ENCODE measurements at places on chromosomes 2 and 18.

- DNase-seq = no peak
Observed at GRCh38 chr18:68543344-68543743, 171.6 kb downstream of the TMX3 start.

DNA sequence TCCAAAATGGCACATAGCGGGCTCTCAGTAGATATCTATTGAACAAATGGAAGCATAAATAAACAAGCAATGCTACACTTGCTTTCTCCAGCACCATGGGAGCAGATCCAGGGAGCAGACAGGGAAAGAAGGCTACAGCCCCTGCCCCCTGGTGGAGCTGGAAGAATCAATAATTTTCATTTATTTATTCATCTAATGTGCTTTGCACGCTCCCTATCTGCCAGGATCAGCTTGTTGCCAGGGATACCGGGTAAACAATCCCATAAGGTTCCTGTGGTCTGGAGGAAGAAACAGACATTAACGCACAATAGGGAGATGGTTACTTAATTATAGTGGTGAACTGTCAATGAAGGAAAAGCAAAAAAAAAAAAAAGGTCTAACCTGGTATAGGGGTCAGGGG lies 40.1 kb upstream of the CLASP1 start:
- no peak for DNase-seq

DNA sequence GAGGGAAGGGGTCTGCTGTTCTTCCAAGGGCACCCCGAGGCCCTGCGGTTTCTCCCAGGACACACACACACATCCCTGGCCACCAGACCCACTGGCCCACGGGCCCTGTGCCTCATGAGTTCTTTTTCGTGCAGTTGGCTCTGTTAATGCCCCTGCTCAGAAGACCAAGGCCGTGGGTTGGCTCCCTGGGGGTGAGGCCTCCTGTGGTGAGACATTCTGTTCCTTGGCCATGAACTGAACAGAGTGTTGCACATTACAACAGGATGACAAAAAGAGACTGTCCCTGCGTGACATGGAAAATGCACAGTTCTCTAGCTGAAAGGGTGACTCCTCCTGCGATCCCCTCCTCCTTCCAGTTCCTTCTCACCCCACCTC lies 30.7 kb downstream of the SH2D6 start:
- DNase-seq = no peak

DNA sequence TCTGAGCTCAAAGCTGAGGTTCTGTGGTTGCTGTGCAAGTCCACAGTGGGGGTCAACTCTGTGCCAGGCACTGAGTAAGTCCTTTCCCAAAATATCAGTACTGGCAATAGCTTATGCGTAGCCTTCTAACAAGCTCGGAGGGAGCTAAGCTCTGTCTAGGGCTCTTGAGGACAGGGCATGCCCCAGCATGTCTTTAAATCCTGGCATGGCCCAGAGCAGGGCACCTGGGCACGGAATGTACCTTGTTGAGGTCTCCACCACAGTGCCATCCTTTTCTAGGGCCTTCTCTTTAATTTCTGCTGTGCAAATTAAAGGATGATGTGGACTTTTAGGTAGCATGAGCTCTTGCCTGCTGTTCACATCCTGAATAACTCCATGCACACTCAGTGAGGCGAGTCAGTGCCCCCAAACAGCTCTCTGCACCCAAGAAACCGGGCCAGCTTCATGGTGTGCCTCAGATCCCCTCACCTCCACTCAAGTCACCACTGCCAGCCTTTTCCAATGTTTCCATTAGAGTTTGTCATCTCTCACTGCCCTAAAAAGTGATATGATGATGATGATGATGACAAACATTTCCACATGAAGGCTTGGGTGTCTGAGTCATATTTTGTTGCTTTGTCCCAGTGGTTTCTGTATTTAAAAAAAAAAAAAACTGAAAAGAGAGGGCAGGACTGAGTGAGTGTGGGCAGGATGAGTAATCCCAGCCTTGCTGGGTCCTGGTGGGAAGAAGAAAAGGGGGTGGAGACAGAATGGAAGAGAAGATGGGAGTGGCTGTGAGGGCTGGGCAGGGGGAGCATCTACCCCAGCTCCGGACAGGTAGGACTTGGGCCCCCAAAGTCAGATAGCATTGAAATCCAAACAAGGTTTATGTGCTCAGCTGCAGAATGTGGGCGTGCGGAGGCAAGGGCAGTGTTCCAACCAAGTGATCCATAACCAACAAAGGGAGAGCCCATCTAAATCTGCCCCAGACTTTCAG lies 78.9 kb downstream of the ZBTB7C start:
- DNase-seq = no peak

DNA sequence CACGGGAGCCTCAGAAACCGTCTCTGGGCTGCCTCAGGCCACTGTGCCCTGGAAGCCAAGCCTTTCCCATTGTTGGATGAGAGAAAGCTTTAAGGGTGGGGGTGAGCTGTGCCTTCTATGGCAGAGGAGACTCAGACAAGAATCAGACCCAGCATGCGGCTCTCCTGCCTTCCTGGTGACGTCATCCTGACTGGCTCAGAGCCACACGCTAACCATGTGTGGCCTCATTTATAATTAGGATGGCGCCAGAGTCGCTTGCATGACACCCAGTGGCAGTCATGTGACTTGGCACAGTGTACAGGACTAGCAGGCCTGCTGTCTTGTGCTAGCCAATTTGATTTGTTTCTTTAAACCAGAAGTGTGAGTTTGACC lies 99.1 kb downstream of the SH3BP4 start:
- peak; percentile 84 for DNase-seq

DNA sequence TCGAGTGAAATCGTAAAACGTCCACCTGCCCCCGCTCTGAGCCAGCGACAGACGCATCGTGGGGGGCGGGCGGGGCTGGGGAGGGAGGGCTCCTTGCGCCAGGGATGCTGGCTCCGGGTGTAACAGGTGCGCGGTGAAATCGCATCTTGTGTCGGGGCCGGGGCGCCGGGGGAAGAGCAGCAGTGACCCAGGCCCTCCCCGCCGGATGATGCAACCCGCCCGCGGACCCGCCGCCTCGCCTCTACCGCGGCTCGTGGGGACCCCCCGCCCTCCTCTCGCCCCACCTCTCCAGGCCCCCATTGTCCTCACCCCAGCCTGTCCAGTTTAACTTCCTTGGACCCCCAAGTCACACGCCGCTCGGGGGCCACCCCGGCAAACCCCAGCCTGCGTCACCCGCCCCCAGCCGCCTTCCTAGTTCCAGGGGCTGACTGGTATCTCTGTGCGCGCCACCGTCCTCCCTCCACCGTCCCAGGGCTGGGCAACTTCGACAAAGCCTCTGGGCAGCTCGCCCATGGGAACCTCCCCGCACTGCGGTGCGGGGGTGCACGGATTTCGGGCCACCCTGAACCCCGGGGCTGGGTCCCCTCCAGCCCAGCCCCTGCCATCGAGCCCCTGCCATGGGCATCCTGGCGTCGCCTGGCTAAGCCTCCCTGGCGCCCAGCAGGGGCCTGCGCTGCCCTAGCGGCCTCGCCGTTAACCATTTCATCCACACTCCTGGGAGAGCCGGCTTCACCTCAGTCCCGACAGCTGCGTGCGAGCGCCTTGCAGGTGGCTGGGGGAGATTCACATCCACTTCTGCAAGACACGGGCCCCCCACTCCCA lies 799 bp upstream of the KIF1A start:
- DNase-seq = no peak

DNA sequence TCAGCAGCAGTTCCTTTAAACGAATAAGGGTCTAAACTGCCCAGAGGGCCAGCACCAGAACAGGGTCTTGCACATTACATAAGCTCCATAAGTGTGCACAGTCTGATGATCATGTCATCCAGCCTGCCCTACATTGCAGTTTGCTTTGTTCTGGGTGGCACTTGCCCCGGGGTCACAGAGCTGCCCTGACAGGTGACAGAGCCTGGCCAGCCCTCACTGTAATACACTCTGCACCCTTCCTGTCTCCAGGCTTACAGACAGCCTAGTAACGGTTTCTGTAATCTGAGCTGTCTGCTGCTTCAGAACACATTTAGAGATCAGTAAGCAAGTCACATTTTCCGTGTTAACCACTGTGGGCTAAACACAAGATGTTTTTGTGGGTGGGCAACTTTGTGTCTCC lies 213.3 kb downstream of the FAM210A start:
- DNase-seq = peak; percentile 9

DNA sequence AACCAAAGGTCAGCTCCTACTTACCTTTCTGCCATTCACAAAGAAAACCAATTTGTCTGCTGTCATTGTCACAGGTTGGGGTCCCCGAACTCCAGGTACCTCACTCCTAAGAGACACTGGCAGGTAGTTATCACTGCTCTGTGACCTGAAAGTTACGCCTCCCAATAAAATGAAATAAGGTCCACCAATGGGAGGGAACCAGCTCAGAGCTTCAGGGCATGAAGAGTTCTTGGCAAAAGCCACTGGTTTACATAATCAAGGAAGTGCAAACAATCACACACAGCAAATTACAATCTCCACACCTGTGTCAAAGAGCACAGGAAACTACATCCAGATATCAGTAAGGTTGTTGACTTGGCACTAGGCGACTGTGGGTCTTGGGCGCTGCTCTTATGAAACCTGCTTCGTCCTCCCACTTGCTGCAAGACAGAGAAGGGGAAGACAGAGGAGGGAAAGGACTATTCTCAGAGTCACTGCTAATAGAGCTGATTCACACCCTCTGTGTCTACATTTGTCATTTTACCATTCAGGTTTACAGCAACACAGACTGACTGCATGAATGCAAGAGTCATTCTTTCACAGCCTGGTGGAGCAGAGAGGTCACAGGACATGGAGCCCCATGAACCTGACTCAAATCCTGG lies at the start of gene XDH:
Gene XDH (minus strand): TSS at position 142 of the 641 bp plus-strand sequence. CDS start 76 bp downstream, at position 66.
- DNase-seq = no peak

- no peak for DNase-seq
Observed at GRCh38 chr2:66553370-66553769, 118.4 kb downstream of the MEIS1 start.

DNA sequence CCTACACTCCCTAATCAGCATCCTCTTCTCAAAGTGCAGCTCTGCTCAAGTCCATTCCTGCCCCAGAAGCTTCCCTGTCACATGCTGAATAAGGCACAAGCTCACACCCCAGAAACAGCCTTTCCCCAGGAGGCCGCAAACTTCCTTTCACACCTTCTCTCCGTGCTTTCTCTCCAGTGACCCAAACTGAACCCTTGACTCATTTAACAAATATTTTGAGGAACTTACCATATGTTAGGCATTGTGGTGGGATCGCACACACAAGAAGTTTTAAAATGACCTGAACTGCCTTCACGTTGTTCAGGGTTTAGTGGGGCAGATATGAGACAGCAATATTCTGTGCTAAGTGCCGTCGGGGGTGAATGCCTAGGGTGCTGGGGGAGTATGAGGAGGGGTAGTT lies 161.3 kb downstream of the INSIG2 start:
- DNase-seq = peak; percentile 42

DNA sequence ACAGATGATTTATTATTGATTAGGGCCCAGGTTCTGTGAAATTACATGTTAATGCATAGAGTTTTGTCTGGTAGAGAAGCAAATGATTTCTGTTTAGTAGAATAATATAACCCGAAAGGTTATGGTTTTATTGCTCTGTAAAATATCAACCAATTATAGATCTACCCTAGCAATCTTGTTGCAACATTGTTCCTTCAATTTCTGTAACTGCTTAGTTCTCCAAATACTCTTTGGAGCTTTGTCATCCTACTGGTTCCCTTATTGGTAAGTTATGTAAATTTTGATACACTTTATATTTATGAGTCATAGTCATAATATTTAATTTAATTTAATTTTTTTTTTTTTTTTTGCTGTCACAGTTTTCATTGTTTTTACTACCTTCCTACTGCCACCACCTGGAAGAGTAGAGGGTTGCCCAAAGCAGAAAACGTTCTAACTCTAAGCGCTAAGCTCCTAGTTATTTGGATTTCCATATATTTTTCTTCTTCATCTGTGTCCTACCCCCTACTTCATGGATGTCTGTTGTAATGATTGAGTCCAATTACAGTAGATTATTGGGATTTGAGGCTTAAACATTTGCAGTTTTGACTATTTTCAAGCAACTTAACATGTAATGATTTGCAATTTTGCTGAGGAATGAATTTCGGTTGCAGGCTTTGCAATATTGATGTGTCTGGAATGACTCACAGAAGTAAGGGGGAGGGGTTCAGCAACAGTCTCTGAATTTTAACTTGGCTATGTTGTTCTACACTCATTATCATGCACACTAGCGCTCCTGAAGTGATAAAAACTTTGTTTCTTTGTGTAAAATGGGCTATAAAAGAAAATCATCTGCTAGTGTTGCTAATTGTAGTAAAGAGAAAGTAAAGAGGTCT lies 51.1 kb downstream of the NABP1 start:
- no peak for DNase-seq

DNA sequence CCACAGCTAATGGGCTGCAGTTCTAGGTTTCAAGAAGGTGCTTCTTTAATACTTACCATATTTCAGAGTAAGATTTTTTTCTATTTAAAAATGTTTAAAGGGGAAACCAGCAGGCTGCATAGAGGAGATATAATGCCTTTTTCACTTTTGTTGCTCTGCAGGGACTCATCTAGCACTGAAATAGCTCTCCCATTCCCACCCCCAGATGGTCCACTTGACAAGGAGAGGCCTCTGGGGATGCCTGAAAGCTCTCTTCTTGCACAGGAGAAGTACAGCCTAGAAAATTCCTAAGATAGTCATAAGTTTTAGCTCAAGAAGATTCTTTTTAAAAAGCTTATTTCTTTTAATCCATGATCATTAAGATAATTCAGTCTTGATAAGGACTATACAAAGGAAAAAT lies 126.4 kb downstream of the CDH2 start:
- DNase-seq = no peak

DNA sequence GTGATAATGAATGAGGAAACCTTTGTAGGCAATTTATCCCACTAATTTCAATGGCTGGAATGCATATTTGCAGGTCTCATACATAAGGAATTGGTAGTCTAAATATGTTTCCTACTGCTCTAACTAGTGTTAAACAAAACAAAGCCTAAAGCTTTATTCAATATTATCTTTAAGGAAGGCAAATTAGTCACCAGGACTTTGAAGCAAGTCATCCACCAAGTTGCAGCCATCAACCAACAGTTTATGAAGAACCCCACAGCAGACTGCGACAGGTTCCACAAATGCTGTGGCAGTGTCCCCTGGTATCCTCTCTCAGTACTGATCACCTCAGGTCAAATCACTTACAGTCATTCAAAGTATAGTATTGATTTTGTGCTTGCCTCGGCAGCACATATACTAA lies 181.5 kb upstream of the ZFP36L2 start:
- no peak for DNase-seq

- no peak for DNase-seq
Observed at GRCh38 chr18:61841706-61842105, 51.1 kb downstream of the RNF152 start.

- DNase-seq = no peak
Observed at GRCh38 chr2:217804338-217804737, 198.5 kb downstream of the TNS1 start.

- DNase-seq = no peak
Observed at GRCh38 chr2:229520691-229521096, 193.7 kb downstream of the DNER start.

DNA sequence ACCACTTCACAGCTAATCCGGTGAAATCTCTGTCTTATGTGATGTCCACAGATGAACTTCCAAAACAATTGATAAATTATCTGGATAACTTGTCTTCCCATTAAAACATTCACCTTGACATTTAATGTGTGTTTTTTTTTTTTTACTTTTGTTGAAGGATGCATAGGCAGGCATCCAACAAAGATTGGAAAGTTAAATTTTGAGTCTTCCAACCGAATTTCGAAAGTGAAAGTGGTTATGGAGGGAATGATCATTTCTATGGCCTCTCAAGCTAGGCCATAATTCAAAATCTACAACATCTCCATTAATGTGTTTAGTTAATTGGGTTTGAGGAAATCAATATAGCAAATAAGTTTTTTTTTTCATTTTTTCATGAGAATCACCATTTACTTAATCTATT lies 1495.5 kb upstream of the ACVR2A start:
- no peak for DNase-seq

All from retinal pigment epithelial cell (primary cell).